Stimulated activated CD8-positive, alpha-beta memory T cell treated with anti-CD3 and anti-CD28 coated beads, Interleukin-7, amount 100 ng/mL, for 4 hours (primary cell): ENCODE measurements at places on chromosomes 16 and 17.
A peak's percentile ranks its signal among the peaks of the same experiment; 100 is the strongest.

GRCh38 chr17:48134912-48135480 is 27.4 kb downstream of the SNX11 start:
- no peak for DNase-seq

- DNase-seq: no peak
Observed at GRCh38 chr16:47581114-47581513, 120.0 kb downstream of the PHKB start.

- no peak for DNase-seq
Observed at GRCh38 chr17:31750578-31750977, 108.5 kb downstream of the COPRS start.

- no peak for DNase-seq
Observed at GRCh38 chr16:7350806-7351205, 18.2 kb downstream of the RBFOX1 start.

DNA sequence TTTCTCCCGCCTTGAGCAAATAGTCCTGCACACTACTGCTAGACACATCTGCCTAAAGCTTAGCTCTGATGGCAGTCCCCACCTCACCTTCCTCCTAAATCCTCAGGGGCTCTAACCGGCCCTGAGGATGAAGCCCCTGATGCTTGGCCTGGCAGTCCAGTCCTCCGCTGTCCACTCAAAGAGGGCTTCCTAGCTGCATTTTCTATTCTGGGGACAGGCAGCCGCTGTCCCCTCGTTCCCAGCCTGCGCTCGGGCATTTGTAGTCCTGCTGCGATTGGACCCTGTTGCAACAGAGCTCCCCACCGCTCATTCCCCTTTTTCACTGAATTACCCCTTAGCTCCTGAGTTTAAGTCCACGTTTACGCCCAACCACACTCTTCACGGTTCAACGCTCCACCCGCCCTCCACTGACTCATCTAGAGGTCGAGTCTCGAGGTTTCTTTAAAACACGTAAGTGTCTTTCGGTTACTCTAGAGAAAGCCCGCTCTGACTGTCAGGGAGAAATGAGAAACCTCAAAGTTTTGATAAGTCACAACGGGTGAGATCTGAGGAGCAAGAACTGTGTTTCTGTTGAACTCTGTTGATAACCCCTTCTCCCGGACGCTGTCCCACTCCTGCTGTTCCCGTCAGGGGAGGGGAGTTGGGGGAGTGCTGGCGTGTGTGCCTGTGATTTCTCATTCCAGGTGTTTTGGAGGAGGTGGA is 4.5 kb downstream of the CCR7 start:
- peak; percentile 72 for DNase-seq

GRCh38 chr17:66467766-66468165 is 165.4 kb downstream of the PRKCA start:
- DNase-seq: no peak

DNA sequence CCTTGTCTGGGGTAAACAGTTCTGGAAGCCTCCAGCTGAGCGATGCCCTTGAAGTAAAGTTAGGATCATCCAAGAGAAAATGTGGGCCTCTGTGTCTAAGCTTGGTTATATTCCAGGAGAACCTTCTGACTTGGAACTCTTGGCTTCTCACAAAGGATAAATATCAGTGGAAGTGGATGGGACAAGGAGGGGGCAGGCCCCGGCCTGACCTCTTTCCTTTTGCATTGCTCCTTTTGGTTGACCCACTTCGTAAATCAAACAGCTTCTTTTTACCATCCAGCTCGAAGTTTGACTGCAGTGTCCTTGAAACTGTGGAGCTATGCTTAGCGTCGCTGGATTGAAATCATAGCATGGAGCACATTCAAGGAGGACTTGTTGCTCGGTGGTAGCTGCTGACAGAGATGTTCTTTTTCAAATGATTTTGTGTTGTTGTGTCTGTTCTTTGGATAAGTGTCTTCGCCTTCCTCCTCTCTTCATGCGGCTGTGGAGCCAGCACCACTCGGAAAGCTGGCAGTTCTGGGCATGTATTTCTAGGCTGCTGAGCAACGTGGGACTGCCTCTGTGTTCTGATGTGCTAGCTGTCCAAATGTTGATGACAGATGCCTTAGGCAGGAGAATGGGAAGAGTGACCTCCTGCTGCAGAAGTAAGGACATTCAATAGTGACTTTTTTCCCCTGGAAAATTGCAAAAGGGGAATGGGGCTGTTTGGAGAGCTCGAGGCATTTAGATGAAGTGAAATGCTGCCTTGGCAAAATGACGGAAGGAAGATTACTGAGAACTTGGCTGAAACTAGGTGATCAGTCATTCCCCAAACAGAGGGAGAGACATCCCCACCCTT is 4.5 kb downstream of the MINK1 start:
- no peak for DNase-seq

DNA sequence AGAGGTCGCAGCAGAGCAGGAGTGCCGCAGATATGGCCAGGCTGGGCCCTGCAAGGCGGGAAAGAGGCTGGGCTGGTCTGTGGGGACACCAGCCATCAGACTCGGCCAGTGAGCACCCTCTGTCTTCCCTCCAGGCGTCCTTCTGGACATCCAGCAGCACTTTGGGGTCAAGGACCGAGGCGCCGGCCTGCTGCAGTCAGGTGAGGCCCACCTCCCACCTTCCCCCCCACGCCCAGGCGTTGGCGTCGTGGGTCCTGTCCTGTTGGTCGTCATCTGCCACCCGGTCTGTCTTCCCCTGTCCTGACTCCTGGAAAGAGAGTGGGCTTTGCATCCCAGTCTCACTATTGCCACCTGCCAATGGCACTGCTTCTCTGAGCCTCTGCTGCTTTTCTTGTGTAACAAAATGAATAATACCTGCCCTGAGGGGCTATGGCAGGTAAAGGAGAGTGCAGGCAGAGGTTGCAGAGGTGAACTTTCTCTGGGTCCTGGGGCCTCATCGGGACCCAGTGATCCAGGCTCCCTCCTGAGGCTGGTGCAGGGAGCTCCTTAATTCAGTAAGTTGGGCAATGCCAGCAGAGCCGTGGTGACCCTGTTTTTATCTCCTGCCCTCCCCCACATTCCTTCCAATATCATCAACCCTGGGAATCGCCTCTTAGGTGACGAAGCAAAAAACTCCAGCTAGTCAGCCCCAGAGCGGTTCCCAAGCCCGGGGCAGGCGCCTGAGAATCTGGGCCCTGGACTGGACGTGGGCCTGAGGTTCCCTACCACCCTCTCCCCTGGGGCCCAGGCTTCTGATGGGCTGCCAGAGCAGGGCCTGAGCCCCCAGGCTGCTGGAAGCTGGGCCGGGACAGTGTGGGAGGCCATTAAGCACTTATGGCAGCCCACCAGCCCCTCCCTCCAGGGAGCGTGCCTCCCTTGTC is 14.7 kb downstream of the SPNS2 start:
- DNase-seq: no peak
